ENCODE measurements at places on chromosomes 2 and 18. TPM values are rescaled to one million over a fixed set of nuclear protein-coding genes. Genes with fewer than 3 reads are reported as not detected.

GRCh38 chr2:139916822-139917221 is 1136.6 kb upstream of the NXPH2 start:
- no peak overlapping the region for H3K27ac ChIP-seq
- H3K36me3 ChIP-seq: no peaks in the 10 kb centered on the region
- no peak overlapping the region for H3K4me3 ChIP-seq
- DNase-seq: no peak
- no peaks in the 10 kb centered on the region for H3K27me3 ChIP-seq

GRCh38 chr18:12296087-12296403 is 12.0 kb upstream of the TUBB6 start:
- no peaks in the 10 kb centered on the region for H3K27me3 ChIP-seq
- no peak overlapping the region for H3K4me3 ChIP-seq
- no peak overlapping the region for H3K27ac ChIP-seq
- no peaks in the 10 kb centered on the region for H3K36me3 ChIP-seq
- no peaks in the 10 kb centered on the region for H3K4me1 ChIP-seq

- H3K4me1 ChIP-seq: no peaks in the 10 kb centered on the region
- no peaks in the 10 kb centered on the region for H3K27me3 ChIP-seq
- DNase-seq: no peak
- H3K4me3 ChIP-seq: no peak overlapping the region
These were observed 256.4 kb upstream of the FBXO11 start for GRCh38 chr2:48162742-48163141.

- no peak overlapping the region for H3K27ac ChIP-seq
- no peak for DNase-seq
- no peaks in the 10 kb centered on the region for H3K4me1 ChIP-seq
- no peaks in the 10 kb centered on the region for H3K27me3 ChIP-seq
These were observed 814.4 kb downstream of the NR4A2 start for GRCh38 chr2:155518094-155518493.

DNA sequence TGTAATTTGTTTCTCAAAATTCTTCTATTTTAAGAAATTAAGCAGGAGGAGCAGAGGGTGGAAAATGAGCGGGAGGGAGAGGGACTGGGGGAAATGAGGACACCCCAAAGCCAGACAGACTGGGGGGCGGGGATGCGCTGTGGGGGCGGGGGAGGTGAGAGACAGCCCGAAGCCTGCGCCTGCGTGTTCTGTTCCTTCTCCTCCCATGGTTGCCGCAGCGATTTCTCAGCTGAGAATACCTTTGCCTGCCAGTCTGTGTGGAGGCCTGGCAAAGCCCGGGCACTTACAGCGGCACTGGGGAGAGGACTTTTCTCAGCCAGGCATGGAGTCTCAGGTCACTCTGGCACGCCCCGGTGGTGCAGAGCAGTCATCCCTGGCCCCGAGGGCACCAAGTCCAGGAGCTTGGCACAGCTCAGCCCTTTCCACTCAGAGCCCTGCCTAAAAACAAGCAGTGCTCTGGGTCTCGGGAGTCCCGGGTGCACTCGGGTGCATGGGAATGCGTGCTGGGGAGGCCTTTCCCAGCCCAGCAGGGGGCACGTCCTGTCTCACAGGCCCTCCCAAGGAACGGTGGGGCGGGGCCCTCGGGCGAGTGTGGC is 289.3 kb upstream of the HS6ST1 start:
- H3K36me3 ChIP-seq: no peaks in the 10 kb centered on the region
- no peak for DNase-seq
- H3K27me3 ChIP-seq: no peaks in the 10 kb centered on the region
- no peak overlapping the region for H3K4me3 ChIP-seq

DNA sequence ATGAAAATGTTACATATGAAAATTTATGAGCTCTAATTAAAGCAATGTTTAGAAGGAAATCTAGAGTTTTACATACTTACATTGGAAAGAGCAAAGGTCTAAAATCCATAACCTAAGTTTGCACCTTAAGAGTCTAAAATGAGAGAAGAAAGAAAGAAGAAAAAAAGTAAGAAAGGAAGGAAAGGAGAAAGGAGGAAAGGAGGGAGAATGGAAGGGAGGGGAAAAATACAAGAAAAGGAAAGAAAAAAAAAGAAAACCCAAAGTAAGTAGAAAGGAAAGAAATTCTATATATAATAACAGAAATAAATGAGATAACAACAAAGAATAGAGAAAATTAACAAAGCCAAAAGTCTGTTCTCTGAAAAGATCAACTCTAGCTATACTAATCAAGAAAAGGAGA is 122.6 kb downstream of the BCL2L11 start:
- no peak overlapping the region for H3K27ac ChIP-seq
- DNase-seq: no peak
- no peaks in the 10 kb centered on the region for H3K36me3 ChIP-seq
- H3K27me3 ChIP-seq: no peaks in the 10 kb centered on the region

- H3K27ac ChIP-seq: no peak overlapping the region
- H3K27me3 ChIP-seq: no peaks in the 10 kb centered on the region
- no peak overlapping the region for H3K4me3 ChIP-seq
- H3K4me1 ChIP-seq: no peaks in the 10 kb centered on the region
- H3K36me3 ChIP-seq: no peaks in the 10 kb centered on the region
These were observed 409.0 kb upstream of the SMIM21 start for GRCh38 chr18:75836516-75836915.

- H3K27me3 ChIP-seq: no peaks in the 10 kb centered on the region
- H3K4me1 ChIP-seq: no peaks in the 10 kb centered on the region
- H3K27ac ChIP-seq: no peak overlapping the region
- no peak for DNase-seq
These were observed 163.1 kb downstream of the NRP2 start for GRCh38 chr2:205845446-205845845.

The COLEC11 gene
- total RNA-seq: not detected

The BOLL gene
- total RNA-seq: not detected

The NEU2 gene
- total RNA-seq: not detected

The BOK gene
- total RNA-seq: 0.10 TPM

The LOXL3 gene
- 0.66 TPM for total RNA-seq
